Activated gamma-delta T cell treated with anti-CD3 and anti-CD28 coated beads, Interleukin-2, amount 50 U/mL, for 16 hours (primary cell): ENCODE measurements at places on chromosomes 16 and 17.

DNA sequence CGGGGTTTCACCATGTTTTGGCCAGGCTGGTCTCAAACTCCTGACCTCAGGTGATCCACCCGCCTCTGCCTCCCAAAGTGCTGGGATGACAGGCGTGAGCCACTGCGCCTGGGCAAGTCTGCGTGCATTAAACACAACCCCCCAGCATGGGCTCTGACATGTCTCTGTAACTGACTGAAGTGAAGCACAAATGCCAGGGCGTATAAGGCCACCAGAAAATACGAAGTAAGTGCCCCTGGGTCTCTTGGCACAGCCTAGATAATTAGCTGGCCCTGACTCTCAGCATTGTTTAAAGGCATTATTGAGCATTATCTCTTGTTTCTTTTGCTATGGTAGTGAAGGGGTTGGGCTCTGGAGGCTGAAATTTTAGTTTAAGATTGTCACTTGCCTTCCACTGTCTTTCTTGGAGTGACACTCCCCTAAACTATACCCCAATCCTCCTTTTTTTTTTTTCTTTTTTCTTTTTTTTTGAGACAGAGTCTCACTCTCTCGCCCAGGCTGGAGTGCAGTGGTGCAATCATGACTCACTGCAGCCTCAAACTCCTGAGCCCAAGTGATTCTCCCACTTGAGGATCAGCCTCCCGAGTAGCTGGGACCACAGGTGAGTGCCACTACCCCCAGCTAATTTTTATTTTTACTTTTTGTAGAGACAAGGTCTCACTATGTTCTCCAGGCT is 8.2 kb upstream of the SEC14L1 start:
- DNase-seq = no peak

DNA sequence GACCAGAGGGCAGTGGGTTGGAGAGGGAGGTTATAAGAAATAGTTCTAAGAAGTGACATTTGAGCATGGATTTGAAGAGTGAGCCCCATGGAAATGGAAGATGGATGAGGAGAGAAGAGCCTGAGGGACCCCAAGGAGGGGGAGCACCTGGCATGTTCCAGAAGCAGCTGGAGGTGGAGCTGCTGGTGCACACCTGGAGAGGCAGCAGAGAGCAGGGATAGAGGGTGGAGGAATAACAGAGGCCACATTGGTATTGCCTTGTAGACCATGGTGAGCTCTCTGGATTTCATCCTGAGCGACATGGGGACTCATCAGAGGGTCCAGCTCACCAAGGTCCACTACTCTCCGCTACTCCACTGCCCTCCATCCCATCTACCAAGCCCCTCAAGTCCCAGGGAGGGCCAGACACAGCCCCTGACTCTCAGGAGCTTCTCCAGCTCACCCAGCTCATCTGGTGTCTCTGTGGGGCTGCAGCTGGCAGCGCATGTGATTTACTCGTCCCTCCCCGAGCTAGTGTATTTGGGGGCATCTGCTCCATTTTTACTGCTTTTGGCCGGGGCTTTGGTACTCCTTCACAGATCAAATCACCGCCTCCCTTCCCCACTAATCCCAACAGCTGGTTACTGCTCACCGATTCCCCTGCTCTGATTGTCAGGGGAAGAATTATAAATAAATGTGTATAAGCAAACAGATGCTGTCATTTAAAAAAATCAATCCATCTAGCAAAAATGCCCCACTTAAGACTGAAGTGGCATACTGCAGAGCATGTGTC is 22.1 kb upstream of the KDM8 start:
- no peak for DNase-seq

- DNase-seq = no peak
Measured at GRCh38 chr16:84803146-84803545, 16.6 kb upstream of the CRISPLD2 start.

GRCh38 chr17:61452301-61453290 is at the start of gene TBX4:
TSS of gene TBX4 (plus strand) at chr17:61452422. CDS start at chr17:61456491, 4,069 bp downstream.
- DNase-seq = no peak

- no peak for DNase-seq
Measured at GRCh38 chr16:2936436-2937011, 24.8 kb downstream of the FLYWCH1 start.

GRCh38 chr17:51904379-51904778 is 254.1 kb downstream of the CA10 start:
- no peak for DNase-seq

DNA sequence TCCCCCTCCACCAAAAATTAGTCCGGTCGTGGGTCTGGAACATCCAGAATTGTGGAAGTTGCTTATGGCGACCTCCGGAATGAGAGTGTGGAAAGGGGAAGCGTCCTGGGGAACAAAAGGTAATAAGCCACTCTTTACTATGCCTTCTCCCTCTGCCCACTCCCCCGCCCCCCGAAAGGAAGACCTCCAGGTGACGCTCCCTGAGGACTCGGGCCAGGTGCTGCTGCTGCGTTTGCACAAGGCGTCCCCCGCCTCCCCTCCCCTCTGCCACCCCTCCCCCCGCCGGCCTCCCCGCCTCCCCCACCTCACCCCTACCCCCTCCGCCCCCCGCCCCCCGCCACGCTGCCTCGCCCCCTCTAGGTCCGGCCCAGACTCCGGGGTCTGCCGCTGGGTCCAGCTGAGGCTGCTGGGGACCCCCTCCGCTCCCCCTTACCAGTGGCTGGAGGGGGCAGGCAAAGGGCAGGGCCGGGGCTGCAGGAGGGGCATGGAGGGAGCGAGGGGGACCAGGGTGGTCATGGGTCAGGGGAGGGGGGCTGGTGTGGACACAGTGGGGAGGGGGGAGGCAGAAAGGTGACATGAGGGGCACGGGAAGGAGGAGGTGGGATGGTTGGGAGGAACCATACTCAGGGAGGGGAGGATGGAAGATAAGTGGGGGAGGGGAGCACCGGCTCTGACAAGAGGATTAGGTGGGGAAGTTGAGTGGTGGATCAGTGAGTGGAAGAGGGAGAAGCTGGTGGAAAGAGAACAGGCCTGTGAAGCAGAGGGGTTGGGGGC is 23.6 kb downstream of the ALOX12B start:
- no peak for DNase-seq

GRCh38 chr17:9217151-9218056 is 196.1 kb downstream of the NTN1 start:
- no peak for DNase-seq

- no peak for DNase-seq
Measured at GRCh38 chr17:8153525-8153956, 1.3 kb upstream of the PER1 start.

GRCh38 chr17:72989074-72989610 is 103.3 kb downstream of the SLC39A11 start:
- no peak for DNase-seq

- DNase-seq = no peak
Measured at GRCh38 chr17:68706356-68706920, 105.3 kb upstream of the FAM20A start.

DNA sequence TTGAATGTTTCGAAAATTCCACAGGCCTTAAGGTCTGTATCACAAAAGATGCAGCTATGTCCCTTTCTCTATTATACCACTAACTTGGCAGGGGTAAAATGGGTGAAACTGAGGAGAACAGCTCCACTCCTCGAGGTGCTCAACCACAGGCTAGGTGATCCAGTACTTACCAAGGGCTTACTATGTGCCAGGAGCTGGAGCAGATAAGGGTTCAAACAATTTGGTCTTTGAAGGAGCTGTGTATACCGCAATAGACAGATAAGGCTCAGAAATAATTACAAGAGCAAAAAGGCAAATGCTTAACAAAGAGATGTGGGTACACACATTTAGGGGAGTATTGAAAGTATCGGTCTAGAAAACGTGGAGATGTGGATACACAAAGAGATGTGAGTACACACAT is 1.5 kb downstream of the XPO6 start:
- no peak for DNase-seq

DNA sequence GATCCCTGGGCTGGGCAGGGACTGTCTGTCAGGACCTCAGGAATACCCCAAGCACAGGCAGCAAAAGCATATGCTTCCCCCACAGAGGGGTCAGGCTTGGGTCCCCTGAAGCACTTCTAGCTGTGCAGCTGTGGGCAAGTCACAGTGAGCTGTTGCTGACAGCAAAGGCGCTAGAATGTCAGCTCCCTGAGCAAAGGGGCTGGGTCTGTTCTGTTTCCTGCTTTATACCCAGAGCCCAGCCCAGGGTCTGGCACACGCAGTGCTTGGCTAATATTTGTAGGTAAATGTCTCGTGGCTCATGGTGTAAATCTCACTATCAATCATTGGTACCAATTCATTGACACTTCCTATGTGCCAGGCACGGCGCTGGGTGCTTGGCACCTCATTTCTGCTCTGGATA is 16.6 kb upstream of the MPRIP start:
- no peak for DNase-seq

DNA sequence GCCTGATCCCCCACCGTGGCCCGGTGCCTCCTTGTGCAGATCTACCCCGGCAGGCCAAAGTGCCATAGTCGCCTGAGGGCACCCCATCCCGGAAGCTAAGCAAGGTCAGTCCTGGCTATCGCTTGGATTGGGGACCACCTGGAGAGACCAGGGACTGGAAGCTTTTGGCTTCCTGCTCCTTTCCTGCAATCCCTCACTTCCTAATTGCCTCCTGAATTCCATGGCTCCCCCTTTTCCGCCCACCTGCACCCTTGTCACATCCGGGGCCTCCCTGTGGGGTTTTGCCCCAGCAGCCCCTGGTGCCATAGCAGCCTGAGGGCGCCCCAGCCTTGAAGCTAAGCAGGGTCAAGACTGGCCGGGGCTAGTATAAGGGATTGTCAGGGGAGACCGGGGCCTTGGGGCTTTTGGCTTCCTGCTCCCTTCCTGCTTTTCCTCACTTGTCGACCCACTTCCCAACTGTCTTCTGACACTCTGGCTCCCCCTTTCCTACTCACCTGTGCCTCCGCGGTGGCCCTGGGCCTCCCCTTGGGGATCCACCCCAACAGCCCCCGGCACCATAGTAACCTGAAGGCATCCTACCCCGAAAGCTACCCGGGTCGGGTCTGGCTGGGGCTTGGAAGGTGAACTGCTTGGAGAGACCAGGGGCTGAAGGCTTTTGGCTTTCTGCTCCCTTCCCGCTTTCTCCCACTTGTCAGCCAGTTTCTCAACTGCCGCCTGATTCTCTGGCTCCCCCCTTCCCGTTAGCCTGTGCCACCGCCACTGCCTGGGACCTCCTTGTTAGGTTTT is 2293.6 kb downstream of the TP53TG3F start:
- DNase-seq = no peak

GRCh38 chr16:50088302-50088701 is 22.5 kb downstream of the HEATR3 start:
- DNase-seq = no peak

DNA sequence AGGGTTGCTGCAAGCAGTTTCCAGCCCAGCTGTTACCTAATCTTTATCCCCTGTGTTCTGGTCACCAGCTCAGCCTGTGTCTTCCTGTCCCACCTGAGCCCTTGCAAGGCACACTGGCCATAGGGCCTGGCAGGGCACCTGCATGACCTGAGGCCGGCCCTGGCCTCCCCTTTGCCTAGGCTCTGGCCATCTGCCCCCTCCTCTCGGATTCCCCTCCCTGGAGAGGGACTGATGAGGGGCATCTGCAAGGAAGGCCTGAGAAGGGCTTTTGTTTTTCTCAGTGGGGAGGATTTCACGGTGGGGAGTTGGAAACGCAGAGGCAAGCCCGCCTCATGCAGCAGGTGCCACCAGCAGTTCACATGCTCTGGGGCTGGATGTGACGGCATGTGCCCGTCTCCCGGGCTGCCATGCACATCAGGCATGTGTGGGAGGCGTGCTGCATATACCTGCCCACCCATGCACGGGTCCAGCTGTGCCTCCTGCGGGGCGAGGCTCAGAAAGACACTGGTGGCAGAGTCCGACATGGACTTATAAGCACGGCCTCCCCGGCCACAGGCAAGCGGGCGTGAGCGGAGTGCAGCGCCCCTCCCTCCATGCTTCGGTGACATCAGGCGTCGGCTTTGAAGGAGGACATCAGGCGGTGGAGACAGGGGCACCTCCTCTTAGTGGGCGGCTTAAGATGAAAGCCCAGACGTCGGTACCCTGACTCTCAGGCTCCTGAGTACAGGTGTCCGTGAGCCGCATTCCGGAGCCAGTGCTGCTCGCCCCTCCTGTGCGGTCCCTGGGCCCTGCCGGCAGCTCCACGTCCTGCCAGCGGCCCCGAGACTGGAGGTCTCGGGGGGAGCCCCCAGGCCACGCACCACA is 16.5 kb downstream of the ASPSCR1 start:
- no peak for DNase-seq

- DNase-seq = peak; percentile 72
Measured at GRCh38 chr17:8176197-8176940, at the start of gene TMEM107. TSS of gene TMEM107 (minus strand) at chr17:8176380. CDS start at chr17:8176286, 94 bp downstream.

DNA sequence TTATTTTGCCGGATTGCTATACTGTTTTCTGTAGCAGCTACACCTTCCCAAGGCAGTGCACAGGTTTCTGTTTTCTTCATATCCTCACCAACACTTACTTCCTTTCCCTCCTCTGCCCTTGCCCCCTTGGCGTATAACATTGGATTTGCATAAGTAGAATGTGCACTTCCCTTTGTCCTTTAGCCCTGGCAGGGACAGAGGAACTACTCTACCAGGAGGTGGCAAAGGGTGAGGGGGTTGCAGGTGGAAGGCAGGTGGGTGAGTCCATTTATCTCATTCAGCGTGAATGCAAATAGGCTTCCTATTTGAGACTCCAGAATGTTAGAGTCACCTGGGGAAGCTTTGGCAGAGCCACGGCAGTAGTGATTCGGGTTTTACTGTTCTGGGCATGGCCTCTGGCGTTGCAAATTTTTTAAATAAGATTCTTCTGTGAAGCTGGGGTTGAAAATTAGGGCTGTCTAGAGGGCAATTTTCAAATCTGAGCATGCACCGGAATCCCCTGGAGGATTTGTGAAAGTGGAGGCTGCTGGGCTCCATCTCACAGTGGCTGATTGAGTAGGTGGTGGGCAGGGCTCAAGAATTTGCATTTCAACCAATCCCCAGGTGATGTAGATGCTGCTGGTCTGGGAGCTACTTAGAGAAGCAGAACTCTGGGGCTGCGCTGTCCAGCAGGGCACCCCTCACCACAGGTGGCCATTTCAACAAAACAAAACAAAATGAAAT is 84.7 kb downstream of the PLCG2 start:
- no peak for DNase-seq

DNA sequence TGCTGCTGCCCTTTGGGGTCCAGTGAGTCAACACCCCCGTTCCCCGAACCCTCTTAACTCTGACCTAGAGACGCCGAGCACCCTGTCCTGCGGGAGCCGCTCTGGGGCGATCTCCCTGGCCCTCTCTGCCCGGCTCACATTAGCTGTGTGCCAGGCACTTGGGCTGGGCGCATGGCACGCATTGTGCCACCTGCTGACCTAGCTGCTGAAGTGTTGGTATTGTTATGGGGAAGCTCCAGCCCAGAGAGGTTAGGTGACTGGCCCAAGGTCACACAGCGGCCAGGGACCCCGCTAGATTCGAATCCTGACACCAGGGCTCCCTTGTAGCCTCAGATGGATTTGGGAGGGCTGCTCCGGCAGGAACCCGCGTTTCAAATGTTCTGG is 1.1 kb downstream of the HSD17B1 start:
- DNase-seq = no peak
